Cardiac ventricle fibroblast (primary cell): ENCODE measurements at places on chromosomes 12 and 14. TPM values are rescaled to one million over a fixed set of nuclear protein-coding genes. Genes with fewer than 3 reads are reported as not detected.

The GPRC5A gene
- 2.2 and 2.6 TPM in 2 replicates for total RNA-seq

The SAMD4A gene
- 6.7 TPM in 2 replicates for total RNA-seq

The KLRC2 gene
- not detected in 2 replicates for total RNA-seq

The TEX52 gene
- not detected in 2 replicates for total RNA-seq

The LRCOL1 gene
- not detected in 2 replicates for total RNA-seq

The RIMBP2 gene
- 0.31 and 0.93 TPM in 2 replicates for total RNA-seq

The TESPA1 gene
- total RNA-seq, result not detected in 2 replicates

The SDR9C7 gene
- not detected in 2 replicates for total RNA-seq

The PLBD1 gene
- total RNA-seq, result 4.2 and 5.9 TPM in 2 replicates

The C1QL4 gene
- not detected in 2 replicates for total RNA-seq

The TAS2R13 gene
- 0.15 and 0.37 TPM in 2 replicates for total RNA-seq

The MYO1A gene
- not detected in 2 replicates for total RNA-seq

The TAS2R19 gene
- total RNA-seq, result 0.94 and 0.98 TPM in 2 replicates

The TAS2R8 gene
- not detected in 2 replicates for total RNA-seq
